COLO829 (cell line): ENCODE measurements at places on chromosomes 7 and 10.

GRCh38 chr7:142298627-142299026 lies 40.8 kb upstream of the PRSS58 start:
- DNase-seq, result no peak

GRCh38 chr7:136877990-136878389 lies 9.5 kb downstream of the CHRM2 start:
- no peak for DNase-seq

DNA sequence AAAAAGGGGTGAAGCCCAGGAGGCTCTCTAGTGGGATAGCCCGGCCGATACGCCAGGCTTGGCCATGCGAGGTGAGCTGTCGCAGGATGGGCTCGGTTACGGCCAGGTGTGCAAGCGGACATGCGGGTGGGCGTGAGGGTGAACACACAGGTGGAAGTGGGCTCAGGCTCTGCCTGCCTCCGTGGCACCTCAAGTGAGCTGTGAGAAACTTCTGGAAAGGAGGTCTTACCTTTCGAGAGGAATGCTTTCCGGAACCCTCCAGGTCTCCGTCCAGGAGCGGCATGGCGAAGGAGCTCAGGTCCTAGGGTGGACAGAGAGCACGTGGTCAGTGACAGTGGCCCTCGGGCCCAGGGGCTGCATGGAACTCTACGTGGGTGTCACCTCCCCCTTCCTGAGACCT lies 90.7 kb downstream of the PRKAG2 start:
- no peak for DNase-seq

DNA sequence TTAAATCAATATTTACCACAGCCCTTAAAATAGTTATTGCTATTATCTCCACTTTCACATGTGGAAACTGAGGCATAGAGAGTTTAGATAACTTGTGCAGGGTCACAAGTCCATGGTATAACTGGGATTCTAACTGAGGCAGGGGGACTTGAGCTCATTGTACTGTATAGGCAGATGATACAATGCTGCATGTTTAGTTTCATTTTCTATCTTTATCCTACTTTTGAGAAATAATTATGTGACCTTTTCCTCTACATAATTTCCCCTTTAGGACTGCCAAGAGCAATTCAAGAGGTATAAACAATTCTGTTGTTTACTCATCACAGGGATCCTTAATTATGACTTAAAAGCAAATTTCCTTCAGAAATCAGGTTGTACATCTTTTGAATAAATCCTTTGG lies 193.1 kb downstream of the SUGCT start:
- no peak for DNase-seq

GRCh38 chr10:130025811-130026485 lies 61.9 kb upstream of the EBF3 start:
- DNase-seq, result no peak
